ENCODE measurements at places on chromosomes 1 and 21.

DNA sequence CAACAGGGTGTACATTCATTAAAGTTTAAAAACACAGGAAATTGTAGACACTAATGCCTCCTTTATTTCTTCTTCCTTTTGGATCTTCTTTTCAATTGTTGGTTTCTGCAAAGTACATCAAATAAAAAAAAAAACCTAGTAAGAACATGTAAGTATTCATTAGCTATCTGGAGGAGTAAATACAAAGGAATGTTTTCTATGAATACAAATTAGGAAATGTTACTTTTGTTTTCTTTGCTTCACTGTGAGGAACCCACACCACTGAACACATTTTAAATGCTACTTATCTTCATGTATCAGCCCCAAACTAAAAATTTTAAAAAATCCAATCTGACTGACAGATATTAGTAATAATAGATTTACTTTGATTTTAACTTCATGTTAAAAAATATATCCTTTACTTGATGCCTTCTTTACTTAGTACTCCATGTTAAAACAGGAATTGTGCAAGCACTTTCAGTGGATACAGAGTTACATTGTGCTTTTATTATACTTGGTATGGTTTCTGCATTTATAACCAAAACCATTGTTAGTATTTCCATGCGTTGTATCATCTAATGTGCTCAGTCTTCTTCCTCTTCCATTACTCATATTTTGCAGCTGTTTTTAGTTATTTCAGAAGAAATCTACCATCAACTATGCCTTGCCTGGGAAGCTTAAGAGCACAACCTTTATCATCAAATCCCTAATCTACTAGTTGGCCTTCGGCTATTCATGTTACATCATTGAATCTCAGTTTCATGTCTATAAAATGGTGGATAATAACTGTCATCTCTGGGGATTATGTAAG lies 236.9 kb upstream of the DPYD start:
- DNase-seq, result no peak

- no peak for DNase-seq
Measured at GRCh38 chr1:21875621-21876063, 61.5 kb downstream of the HSPG2 start.

DNA sequence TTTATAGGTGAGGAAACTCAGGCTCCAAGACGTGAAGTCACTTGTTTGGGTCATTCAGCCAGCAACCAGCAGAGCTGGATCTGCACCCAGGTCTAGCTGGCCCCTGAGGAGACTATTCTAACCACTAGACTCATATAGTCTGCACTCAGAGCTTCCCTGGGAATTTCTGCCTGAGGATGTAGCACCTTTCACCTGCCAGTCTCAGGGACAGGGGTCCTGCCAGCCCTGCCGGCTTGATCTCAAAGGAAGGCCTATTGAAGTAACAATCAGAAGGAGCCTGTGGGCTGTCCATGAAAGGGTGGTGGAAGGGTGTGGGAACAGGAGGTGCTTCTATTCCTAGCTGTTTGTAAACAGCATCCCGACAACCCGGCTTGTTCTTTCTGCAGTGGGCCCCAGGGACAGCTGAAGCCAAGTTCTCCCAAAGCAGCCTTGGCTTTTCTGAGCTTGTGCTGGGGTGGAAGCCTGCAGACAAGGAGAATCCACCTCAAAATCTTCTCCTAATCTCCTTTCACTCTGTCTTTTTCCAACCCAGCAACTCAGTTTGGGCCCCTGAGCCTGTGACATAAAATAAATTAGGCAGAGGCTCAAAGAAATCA lies 7.8 kb downstream of the LMOD1 start:
- DNase-seq, result no peak

- no peak for DNase-seq
Measured at GRCh38 chr1:4375812-4376211, 278.6 kb upstream of the AJAP1 start.

DNA sequence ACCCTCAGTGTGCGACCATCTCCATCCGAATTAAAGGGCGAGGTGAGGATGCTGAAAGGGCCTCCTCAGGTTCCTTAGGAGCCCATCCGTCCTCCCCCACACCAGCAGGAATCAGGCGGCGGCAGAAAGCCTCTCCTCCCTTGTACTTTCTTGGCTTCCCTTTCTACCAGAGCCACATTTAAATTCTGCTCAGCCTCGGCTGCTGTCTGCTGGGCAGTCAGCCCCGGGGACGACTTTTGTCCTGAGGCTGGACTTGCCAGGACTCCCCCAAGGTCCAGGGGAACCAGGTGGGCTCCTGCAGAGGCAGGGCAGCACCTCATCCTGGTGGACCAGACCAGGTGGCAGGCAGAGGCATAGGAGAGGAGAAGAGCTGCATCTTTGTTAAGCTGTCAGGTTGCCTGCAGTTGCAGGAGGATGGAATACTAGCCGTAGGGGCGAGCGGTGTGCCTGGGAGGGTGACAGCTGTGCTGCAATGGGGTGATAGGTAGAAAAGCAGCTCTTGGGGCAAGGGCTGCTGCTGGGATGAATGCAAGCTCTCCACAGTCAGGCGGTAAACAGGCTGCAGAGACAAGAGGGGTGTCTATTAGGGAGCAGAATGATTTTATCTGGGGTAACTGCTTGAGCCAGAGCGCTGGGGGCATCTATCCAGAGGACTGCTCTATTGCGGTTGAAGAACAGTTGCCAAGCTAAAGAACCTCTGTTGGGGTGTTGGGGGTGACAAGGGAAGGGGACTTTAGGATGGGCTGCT lies 46.2 kb upstream of the WASF2 start:
- no peak for DNase-seq

GRCh38 chr1:56147034-56147433 lies 432.3 kb downstream of the PLPP3 start:
- DNase-seq, result no peak

DNA sequence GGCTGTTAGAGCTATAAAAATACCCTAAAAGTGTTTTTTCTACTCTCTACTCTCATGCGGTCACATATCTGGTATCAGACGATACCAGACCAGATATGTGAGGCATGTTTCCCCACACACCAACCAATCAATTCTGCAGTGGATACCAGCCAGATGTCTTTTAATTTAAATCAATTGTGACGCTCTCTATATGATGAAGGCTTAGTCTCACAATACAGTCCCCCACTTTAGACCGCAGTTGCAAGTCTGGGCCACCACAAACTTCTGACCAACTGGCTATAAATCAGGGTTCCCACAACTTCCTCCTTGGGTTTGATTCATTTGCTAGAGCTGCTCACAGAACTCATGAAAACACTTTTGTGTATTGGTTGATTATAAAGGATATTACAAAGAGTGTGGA lies 586.1 kb upstream of the ZP4 start:
- DNase-seq, result no peak

- DNase-seq, result no peak
Measured at GRCh38 chr1:961132-961669, 817 bp downstream of the KLHL17 start.

DNA sequence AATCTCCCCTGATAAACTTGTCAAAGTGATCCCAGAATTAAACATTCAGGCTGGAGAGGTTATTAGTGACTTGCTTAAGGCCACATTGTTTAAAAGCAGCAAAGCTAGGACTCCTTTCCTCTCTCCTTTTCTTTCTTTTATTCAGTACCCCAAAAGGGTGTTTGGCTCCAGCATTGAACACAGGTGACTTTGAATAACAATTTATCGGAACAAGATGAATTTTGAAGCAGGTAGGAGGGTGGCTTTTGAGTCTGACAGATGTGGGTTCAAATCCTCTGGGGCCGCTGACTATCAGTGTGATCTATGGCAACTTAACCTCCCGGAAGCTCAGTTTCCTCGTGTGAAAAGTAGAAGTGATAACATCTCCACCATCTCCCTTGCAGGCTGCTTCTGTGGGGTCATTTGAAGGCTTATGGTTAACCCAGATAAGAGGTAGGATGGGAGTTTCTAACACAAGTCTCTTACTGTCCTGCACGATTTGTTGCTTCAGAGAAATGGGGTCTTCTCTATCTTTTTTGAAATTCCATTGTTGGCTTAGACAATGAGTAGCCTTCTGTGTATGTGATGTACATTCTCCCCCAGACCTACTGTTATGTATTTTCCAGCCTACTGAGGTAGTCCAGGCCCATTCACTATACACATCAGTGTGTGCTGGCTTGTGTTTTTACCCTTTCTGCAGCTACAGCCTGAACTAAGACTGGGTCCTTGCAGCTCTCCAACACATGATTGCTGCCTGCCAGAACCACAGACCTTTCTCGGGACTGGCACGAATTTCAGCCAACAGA lies 29.0 kb downstream of the JUN start:
- no peak for DNase-seq

GRCh38 chr1:241749041-241749944 lies 97.2 kb downstream of the WDR64 start:
- no peak for DNase-seq

DNA sequence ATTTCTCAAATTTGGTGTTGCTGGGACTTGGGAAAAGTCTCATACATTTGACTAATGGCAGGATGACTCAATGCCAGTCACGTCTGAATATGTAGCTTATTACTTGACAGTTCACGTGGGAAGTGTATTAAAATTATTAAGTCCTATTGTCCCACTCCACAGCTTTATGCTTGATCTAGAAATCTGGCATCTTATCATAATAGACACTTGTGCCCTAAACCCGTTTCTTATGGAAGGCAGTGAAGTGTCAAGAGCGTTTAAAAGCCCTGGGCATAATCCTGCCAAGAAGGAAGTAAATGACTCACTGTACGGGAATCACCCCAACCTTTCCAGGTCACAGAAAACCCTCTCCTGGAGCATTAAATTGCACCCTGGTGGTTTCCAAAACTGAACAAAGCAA lies 207.4 kb downstream of the APP start:
- no peak for DNase-seq

DNA sequence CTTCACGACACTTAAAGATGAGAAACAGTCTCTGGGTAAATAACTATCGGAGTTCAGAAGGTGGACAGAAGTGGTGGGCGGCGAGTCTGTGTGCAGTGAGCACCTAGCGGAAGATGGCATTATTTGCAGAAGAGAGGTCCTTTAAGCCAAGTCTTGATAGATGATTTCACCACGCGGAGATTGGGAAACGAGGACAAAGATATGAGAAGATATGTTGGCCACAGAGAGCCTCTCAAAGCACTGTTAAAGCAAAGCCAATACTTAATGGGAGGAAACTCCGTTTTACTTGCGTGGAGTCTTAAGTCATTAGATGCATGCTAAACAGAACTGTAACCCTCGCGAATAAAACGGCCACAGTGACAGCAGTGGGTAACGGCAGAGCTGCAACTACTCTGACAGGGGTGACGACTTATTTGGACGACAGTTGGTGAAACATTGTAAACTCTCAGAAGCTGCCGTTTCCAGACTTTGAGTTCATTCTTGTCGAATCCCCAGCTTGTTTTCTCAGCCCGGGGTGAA lies 577 bp upstream of the CEP350 start:
- peak; percentile 92 for DNase-seq

DNA sequence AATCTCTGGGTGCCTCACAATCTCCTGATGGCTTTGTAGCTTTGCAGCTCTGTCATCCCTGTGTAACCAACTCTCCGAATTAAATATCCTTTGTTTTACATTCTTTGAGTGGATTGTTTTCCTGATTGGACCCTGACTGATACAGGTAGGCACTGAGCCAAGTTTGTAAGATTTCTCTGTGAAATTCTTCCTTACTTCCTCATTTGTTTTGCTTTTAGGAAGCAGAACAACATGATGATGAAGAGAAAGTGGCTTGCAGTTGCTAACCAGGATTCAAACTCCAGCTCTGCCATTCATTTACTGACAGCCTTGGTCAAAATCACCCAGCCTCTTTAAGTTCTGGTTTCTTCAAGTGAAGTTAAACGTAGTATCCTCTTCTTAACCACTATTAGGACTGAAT lies 452.3 kb downstream of the OMA1 start:
- no peak for DNase-seq

DNA sequence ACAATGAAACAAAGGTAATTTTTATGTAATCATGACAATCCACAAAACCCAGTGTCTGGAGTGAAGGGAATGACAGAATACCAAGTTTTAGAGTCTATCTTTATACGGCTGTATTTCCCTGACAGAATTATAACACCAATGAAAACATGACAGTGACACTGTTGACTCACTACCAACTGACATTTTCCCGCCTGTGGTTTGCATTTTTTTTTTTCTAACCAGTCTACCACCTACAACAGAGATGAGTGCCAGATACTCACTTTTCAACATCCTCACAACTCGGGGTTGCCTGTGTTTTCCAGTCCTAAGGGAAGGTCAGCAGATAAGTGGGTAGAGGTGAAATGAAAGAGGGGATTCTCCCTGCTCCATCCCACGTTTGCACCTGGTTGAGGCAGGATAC lies 118.9 kb downstream of the KCNJ6 start:
- DNase-seq, result no peak

DNA sequence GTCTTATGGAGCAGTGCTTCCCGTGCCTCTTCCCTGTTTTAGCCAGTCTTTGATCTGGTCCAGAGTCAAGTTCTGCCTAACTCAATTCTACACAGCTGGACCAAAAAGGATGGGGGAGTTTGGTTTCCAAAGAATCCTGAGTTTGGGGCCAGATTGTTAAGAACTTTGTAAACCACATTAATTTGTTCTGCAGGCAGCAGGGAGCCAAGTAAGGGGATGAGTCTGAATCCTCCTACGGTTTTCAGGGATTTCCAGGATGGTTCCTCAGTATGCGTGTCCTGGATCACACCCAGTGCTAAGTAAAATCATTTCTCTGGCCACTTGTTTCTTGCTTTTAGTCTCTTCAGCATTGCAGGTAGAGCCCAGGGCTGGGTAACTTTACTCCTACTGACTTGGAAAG lies 26.1 kb upstream of the GJA5 start:
- no peak for DNase-seq

DNA sequence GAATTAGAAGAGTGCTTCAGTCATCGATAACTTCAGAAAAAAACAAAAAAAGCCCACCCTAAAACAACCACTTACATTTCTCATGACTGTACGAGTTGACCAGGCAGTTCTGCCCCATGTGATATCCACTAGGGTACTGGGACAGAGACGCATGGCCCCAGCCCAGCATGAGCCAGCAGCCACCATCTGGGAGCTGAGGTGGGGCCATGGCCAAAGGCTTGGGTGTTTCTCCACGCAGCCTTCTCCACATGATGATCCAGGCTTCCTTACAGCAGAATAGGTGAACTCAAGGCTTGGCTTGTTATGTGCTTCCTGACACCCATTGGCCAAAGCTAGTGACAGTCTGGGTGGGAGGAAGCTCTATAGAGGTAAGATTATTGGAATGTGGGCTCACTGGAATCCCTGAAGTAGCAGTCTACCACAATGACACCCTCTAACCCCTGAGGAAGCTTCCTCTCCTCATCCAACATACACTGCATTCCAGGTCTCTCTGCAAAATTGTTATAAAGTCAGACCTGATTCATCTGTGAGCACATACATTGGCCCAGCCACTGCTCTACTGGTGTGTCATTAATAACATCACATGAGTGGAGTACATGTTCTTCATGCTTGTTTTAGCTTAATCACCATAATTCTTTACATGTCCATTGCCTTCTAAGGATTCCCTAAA lies 66.3 kb upstream of the NTPCR start:
- DNase-seq, result no peak
